Fibroblast of villous mesenchyme (primary cell): ENCODE measurements at places on chromosomes 12 and 14. TPM values are rescaled to one million over a fixed set of nuclear protein-coding genes. Genes with fewer than 3 reads are reported as not detected.

The GAPDH gene
- total RNA-seq, result 6,118 and 7,175 TPM in 2 replicates

The CLEC7A gene
- total RNA-seq, result under 0.01 TPM in 1 of 2 replicates, not detected in the other

The DHRS2 gene
- 0.32 and 0.43 TPM in 2 replicates for total RNA-seq

The KRT3 gene
- total RNA-seq, result not detected in 2 replicates

GRCh38 chr12:56836800-56837663 lies 73.9 kb downstream of the HSD17B6 start:
- DNase-seq, result peak; percentile 52

- DNase-seq, result no peak
Measured at GRCh38 chr14:100836311-100836805, 10.4 kb downstream of the MEG3 start.

DNA sequence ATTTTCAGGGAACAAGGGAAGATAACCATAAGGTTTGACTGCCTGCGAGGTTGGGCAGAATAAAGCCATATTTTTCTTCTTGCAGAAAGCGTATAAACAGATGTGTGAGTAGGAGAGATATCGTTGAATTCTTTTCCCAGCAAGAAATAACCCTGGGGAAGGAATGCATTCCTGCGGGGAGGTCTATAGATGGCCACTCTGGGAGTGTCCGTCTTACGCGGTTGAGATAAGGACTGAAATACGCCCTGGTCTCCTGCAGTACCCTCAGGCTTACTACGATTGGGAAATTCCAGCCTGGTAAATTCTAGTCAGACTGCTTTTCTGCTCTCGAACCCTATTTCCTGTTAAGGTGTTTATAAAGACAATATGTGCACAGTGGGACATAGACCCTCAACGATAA lies 225.0 kb downstream of the LRIG3 start:
- DNase-seq, result no peak
